MG63 (cell line): ENCODE measurements at places on chromosomes 6 and 20.

DNA sequence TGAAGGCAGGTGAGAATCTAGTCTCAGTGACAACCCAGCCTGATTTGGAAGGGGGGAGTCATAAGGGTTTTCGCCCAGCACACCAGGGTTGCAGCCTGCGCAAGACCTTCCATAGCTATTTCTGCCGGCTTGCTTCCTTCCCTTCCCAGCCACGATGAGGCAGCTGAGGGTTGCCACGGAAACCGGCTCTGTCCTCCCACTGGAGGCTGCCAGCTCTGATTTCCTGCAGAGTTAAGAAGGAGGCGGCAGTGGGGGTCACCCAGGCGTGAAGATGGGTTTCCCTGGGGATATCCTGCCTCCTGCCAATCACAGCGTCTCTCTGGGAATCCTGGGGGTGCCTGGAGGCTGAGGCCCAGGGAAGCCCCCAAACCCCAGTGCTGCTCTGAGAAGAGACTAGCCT, 23.1 kb upstream of the KCNB1 start:
- DNase-seq, result peak; percentile 52

DNA sequence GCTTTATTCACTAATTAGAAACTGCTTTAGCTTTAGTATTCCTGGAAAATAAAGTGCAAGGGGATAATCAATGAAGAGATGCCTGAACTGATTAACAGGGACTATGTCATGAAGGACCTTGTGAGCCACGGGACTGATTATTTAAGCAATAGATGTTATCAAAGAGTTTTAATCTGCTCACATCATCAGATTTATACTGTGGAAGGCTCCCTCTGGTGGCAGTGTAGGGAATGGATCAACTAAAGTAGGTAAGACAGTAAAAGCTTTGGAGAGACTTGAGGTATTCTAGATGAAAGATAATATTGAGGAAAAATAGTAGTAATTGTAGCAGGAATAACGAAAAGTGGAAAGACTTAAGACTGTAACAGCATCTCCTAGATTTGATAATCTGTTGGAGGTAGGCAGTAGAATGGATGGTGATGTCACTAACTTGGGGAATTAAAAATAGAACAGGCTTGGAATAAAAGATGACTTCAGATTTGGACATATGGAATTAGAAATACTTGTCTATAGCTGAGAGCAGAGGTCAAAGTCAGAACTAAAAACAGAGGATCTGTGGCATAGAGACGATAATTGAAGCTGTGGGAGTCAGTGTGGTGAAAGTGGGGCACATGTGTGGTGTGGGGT, 80.3 kb upstream of the HTR1E start:
- peak; percentile 9 for DNase-seq

- no peak for DNase-seq
Measured at GRCh38 chr6:45075246-45075645, 252.9 kb upstream of the RUNX2 start.

- DNase-seq, result no peak
Measured at GRCh38 chr20:62692176-62692575, 16.5 kb upstream of the NTSR1 start.

GRCh38 chr6:88165087-88165843, 882 bp downstream of the CNR1 start:
- no peak for DNase-seq

DNA sequence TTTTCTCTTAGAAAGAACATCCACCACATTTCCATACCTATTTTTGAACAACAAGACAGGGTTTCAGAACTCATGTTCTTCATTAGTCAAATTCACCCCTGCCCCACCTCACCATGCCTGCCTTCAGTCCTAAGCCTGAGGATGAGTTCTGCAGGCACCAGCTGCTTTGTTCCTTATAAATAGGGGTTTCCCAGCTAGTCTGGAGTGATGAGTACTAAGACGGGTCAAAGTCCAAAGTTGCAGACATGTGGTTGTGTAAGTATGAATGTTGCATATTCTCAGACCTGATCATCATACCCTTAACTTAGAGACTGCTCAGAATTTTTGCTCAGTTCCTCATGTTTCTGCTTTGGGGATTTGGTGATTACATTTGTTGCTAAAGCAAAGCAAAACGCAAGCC, 257.7 kb upstream of the CDYL start:
- DNase-seq, result no peak

DNA sequence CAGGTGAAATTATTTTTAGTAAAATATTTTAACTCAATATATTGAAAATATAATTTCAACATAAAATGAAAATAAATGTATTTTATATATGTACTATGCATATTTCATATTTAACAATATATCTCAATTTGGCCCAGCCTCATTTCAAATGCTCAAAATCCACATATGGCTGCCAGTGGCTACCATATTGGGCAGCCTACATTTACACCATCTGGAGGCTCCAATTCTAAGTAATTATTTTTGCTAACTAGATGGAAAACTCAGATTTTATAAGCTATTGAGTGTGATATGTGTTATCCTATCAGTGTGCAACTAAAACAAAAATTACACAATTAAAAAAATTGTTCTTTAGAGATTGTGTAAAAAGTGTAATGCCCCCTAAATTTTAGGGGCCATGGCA, 96.9 kb downstream of the SOX4 start:
- DNase-seq, result no peak

DNA sequence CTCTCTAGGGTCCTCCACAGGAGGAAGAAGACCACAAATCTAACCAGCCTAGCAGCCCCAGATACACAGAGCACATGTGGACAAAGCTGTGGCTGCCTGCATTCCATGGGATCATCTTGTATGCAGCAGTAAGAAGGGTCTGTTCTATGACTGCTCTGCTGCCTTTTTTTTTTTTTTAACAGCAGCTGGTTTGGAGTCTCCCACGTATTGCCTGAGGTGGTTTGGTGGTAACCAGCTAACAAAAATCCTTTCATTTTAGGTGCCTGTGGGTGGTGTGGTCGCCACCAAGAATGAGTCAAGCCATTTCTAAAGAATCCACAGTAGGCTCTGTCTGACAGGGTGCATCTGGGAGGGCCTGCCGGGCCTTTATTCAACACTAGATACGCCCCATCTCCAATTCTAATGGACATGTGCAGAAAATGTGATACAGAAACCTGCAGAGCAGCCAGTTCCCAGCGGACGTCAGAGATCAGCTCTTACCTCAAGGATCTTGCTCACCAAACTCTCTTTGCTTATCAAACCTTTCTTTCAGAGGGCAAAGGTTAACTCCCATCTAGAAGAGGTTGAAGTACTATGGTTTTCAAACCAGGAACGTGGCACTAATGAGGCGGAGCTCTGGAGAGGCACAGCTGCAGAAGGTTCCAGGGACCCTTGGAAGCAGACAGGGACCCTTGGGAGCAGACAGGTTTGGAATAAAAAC, 32.0 kb downstream of the GNAS-AS1 start:
- peak; percentile 47 for DNase-seq

GRCh38 chr6:52015953-52016352, 71.5 kb downstream of the PKHD1 start:
- DNase-seq, result no peak

- no peak for DNase-seq
Measured at GRCh38 chr6:101585501-101585900, 192.0 kb downstream of the GRIK2 start.

- DNase-seq, result no peak
Measured at GRCh38 chr6:104700371-104701185, 159.1 kb downstream of the HACE1 start.

GRCh38 chr20:37988306-37988954, 44.8 kb downstream of the TTI1 start:
- no peak for DNase-seq

DNA sequence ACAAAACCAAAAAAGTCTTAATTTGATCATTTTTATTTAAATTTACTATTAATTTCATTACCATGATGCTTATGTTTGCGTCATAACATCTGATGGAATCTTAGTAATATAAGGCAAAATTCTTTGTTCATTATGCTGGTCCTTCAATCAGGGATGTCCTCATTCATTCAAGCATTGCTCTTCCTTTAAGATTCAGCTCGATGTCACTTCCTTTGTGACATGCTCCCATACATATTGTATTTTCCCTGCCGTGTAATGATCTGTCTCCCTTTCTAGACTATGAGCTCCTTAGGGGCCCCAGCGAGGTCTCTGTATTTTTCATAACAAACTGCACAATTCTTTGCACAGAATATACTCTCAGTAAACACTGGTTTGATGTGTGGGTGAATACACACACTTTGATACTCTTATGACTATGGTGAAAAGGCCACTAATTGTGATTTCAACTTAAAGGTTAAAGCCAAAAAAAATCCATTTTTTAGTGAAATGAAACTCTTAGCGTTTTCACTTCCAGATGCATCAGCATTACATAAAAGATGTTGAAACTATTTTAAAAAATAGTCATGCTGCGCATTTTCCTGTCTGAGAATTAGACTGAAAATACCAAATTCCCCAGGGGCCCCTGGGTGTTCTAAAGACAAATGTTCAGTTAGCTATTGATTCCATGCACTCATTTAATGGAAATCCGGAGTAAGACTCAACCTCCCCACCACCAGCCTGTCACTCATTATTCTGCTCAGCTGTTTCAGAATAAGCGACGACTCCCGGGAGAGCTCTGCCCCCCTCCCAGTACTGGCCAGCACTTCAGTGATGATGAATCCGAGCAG, 169.7 kb downstream of the ATXN1 start:
- DNase-seq, result no peak

- DNase-seq, result peak; percentile 31
Measured at GRCh38 chr6:13461805-13462204, 25.6 kb downstream of the GFOD1 start.

DNA sequence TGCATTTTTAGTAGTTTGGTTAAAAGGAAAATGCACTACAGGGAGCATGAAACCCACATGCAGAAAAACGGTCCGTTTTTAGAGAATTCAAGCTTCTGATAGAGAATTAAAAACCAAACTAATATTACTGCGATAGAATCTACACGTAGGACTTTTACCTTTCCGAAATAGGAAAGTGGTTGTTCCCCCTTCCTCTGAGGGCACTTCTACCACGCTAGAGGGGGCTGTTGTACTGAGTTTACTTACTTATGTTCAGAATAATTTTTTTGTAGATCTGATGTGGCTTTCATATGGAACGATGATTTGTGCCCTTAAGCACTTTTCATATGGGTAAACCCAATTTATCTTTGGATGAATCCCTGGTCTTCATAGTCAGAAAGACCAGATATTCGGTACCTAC, 264.3 kb upstream of the PLN start:
- DNase-seq, result peak; percentile 24

GRCh38 chr6:31727034-31727716, 1.9 kb downstream of the DDAH2 start:
- DNase-seq, result no peak

DNA sequence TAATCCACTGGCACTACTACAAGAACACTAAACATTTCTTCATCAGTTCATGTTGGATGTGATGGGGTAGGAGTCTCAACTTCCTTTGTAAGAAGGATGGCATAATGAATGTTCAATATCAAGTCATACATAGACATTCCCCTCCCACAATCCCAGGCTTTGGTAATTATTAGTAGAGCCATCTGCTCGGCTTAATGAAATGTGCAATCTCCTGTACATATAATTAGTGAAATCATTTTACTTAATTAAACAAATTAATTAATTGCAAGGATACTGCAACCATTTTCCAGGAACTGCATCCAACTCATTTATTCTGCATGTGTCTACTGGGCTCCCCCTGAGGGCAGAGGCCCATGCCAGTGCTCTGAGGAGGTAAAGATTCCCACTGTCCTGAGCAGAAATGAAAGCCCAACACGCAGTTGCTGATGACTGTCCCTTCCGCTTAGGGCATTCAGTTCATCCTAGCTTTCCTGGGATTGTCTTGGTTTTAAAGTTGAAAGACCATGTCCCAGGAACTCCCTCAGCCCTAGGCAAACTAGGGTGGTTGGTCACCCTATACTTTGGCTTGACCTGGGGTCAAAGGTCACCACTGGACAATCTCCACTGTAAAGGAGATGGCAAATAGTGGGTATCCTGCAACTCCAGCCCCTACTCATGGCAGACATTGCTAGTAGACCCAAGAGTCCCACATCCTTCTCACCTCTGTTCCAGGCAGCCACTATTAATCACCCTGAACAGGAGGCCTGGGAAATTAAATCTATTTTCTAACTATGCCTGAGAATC, 109.8 kb downstream of the TRERF1 start:
- DNase-seq, result no peak

DNA sequence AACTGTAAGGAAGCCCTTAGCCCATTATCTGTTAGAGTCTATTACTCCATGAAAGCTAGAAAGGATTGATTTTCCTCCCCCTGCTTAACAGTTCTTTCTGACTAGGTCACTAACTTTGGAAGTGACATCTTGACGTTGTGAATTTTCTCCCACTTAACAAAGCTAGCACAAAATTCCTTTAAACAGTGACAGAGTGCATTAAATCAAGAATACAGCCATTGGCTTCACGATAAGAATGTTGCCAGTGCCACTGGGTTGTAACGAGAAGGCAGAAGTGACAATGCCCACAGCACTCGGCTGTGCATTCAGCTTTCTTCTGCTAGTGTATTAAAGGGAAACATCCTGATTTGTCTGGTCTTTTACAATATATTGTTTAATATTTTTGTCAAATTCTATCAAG, 182.7 kb upstream of the DTNBP1 start:
- no peak for DNase-seq

DNA sequence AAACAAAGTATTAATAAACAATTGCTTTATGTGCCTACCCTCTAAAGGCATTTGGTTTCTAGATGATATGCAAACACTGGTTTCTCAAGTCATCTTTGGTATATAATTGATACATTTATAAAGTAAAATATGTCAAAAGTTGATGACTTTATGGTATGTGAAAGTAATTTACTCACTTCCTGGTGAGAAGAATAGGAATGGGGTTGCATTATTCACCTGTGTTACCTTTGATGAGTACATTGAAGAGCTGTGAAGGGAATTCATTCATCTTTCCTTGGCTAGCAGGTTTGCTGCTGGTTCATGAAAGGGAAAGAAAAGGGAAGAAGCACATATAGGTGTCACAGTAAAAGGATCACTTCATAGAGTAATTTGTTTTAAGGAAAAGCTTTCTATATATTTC, 20.4 kb downstream of the RNF217 start:
- DNase-seq, result no peak
